ENCODE measurements at places on chromosomes 7 and 10. TPM values are rescaled to one million over a fixed set of nuclear protein-coding genes. Genes with fewer than 3 reads are reported as not detected.

The PROSER2 gene
- total RNA-seq: 1.2 TPM

The OIT3 gene
- total RNA-seq: 0.32 TPM

The ARHGAP22 gene
- total RNA-seq: 34.2 TPM

The OR6V1 gene
- not detected for total RNA-seq

The MUC12 gene
- total RNA-seq: 0.34 TPM

The ADARB2 gene
- not detected for total RNA-seq

The HMX3 gene
- total RNA-seq: 0.16 TPM

The ZNF503 gene
- total RNA-seq: 16.4 TPM

The TLX1 gene
- not detected for total RNA-seq

The SCART1 gene
- 3.7 TPM for total RNA-seq

The BLNK gene
- total RNA-seq: 0.09 TPM

The ARHGAP12 gene
- total RNA-seq: 54.7 TPM

The OR6B1 gene
- total RNA-seq: not detected

The SEM1 gene
- total RNA-seq: 202 TPM

The PNLIPRP3 gene
- not detected for total RNA-seq

The DYNC1I1 gene
- 0.17 TPM for total RNA-seq

The NAMPT gene
- 83.5 TPM for total RNA-seq

The DNAJB6 gene
- total RNA-seq: 68.2 TPM

The ZNF736 gene
- 8.8 TPM for total RNA-seq

The MBLAC1 gene
- 4.7 TPM for total RNA-seq

The GIMAP8 gene
- under 0.01 TPM for total RNA-seq

The ITGA8 gene
- total RNA-seq: under 0.01 TPM

The PRPS1L1 gene
- total RNA-seq: not detected

The ASIC3 gene
- not detected for total RNA-seq

The CNPY4 gene
- 44.4 TPM for total RNA-seq

The OR2A1 gene
- not detected for total RNA-seq

The BTBD16 gene
- not detected for total RNA-seq

The ZNF727 gene
- not detected for total RNA-seq

The NAT16 gene
- total RNA-seq: not detected

The CDK1 gene
- 0.94 TPM for total RNA-seq

The OPN4 gene
- total RNA-seq: not detected

The FAM25A gene
- total RNA-seq: not detected

The SIRT1 gene
- total RNA-seq: 10.4 TPM

The LIPK gene
- not detected for total RNA-seq

The CPA2 gene
- total RNA-seq: not detected

The C10orf90 gene
- not detected for total RNA-seq

The ACTL6B gene
- total RNA-seq: not detected

The NUB1 gene
- total RNA-seq: 49.4 TPM

The GDF10 gene
- 152 TPM for total RNA-seq

The CUBN gene
- total RNA-seq: 2.2 TPM

The UNCX gene
- not detected for total RNA-seq

The SFXN3 gene
- 77.9 TPM for total RNA-seq

The ERVW-1 gene
- total RNA-seq: not detected

The PRSS2 gene
- not detected for total RNA-seq

The RRP12 gene
- total RNA-seq: 8.4 TPM

The HYAL4 gene
- total RNA-seq: not detected

The LLCFC1 gene
- not detected for total RNA-seq

The C7orf25 gene
- total RNA-seq: 6.6 TPM

The CCSER2 gene
- 19.4 TPM for total RNA-seq

The CYP2C19 gene
- not detected for total RNA-seq

The FOXP2 gene
- 4.2 TPM for total RNA-seq

The PNLIPRP1 gene
- total RNA-seq: not detected

The AGR2 gene
- total RNA-seq: not detected

The IDI2 gene
- total RNA-seq: not detected

Measured in bronchial smooth muscle cell (primary cell).